Thymus (tissue), 14 donors: ENCODE measurements at places on chromosomes 2 and 18.

- DNase-seq = no peak
Observed at GRCh38 chr2:20231159-20231558, 6.2 kb upstream of the SDC1 start.

- no peak for DNase-seq
Observed at GRCh38 chr18:10301831-10302483, 152.5 kb upstream of the APCDD1 start.

DNA sequence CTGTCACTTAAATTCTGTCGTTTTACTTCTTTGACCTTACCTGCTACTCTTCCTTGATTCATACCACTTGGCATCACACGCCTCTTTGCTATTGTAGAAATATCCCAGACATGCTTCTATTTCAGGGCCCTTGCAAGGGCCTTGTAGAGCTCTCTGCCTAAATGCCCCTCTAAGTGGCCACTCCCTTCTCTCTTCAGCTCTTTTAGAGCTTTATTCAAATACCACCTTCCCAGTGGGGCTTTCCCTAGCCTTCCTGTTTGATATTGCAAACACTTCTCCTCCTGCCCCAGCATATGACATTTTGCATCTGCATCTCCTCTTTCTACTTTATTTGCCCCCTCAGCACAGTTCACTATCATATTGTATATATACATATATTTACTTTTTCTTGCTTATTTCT is 54.0 kb downstream of the PELI1 start:
- no peak for DNase-seq

GRCh38 chr18:62714671-62715435 is 488 bp upstream of the PHLPP1 start:
- DNase-seq = peak; percentile 81

GRCh38 chr2:67260343-67261277 is 136.5 kb upstream of the ETAA1 start:
- DNase-seq = no peak

- no peak for DNase-seq
Observed at GRCh38 chr2:157181234-157181633, 76.3 kb upstream of the GALNT5 start.

DNA sequence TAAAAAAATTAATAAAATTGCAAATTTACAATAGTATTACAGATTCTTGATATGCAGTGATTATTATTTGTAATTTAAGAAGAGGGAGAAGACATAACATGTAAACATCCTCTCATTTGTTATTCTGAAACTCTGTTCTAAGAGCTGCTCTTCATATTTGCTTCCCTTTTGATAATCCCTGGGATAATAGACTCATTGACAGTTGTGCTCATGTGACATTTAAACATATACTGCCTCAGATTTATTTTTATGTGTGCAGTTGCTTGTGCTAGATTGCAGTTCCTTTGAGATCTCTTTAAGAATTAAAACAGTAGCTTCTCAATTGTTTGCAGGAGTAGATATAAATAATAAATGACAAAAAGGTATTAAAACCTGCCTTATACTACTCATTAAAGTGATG is 605.1 kb upstream of the CNTNAP5 start:
- no peak for DNase-seq
